ENCODE measurements at places on chromosomes 1 and 21.

GRCh38 chr1:24769656-24770651, 24.7 kb downstream of the CLIC4 start:
- no peak for DNase-seq

DNA sequence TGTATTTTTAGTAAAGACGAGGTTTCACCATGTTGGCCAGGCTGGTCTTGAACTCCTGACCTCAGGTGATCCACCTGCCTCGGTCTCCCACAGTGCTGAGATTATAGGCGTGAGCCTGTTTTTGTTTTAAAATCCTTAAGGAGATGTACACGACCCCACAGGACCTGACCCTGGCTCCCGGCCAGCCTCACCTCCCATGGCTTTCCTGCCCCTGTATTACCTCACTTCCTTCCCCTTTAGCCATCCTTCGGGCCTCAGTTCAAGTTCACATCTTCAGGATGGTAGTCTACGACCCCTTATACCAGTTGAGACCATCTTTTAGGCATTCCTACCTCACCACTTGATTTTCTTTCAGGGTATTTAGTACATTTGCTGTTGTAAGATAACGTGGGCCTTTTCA, 36.3 kb downstream of the TCP10L start:
- no peak for DNase-seq

DNA sequence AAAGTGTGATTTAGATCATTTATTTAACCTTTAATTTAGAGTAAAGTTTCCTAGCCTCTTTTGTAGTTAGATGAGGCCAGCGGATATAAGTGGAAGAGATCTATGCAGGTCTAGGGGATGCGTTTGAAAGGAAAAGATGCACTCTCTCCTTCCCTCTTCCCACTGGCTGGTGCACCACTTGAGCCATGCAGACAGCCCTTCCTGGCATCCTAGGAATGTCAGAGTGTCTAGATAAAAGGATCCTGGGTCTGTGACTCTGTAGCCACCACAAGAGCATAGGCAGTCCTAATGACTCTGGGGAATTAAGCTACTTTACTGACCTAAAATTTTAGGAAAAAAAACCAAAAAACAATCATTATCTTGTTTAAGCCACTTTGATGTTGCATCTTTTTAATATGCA, 16.0 kb upstream of the STUM start:
- DNase-seq, result no peak

GRCh38 chr1:77954521-77954920, 24.4 kb downstream of the FUBP1 start:
- DNase-seq, result no peak

DNA sequence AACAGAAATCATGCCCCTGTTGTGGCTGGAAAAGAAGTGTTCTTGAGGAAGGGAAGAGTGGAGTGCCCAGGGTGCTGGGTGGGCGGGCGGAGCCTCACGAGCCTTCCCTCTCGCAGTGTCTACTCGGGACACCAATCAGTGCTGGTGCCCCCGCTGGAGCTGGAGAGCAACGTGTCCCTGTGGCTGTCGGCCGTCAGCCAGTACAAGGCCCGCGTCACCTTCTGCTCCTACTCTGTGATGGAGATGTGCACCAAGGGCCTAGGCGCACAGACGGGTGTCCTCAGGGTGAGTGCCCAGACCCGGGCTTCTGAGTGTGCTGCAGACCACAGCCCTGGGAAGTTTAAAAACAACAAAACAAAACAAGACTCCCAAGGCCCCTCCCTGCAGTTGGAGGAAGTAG, 47.4 kb downstream of the S100B start:
- DNase-seq, result no peak

DNA sequence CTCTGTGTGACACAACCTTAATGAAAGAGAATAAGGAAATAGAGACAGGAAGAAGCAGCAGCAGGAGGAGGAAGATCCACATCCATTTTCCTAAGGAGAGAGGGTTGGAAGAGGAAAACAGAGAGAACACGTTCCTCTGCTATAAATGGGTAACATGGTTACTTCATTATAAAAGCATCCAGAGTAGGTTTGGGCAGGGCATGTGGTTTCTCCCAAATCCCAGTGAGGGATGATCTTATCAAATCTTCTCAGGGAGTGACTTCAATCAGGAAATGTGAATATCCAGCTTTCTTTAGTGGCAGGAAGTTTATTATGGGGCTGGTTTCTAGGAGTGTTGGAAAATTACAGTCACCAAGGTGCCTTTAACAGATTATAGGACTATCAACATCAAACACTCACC, 11.1 kb downstream of the CYP2J2 start:
- DNase-seq, result no peak

DNA sequence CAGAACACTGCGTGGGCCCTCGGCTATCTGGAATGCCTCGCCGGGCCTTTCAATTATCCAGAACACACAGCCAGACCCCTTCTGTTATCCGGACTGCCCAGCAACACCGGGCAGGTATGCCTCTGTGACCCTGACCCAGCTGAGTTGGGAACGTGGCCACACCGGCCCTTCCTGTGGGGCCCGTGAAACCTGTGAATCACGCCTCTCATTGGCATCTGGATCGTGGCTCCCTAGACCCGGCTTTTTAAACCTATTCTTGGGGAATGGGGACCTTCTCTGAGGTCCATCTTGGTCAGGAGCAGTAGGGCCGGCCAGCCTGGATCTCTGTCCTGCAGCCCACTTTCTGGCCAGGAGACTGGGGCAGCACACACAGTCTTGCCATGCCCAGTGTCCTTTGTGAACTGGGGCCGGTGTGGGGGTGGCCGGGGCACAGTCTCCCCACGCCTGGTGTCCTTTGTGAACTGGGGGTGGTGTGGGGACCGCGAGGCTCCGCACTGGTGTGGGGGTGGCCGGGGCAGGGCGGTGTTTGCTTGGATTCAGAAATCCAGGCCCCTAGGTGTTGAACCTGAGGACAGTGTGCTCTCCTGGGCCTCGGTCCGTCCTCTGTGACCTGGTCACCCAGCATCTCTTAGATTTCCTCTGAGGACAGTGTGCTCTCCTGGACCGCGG, 11.1 kb downstream of the COL18A1 start:
- DNase-seq, result no peak

GRCh38 chr1:10424034-10424433, 6.2 kb upstream of the CENPS start:
- no peak for DNase-seq

- no peak for DNase-seq
These were observed 44.8 kb downstream of the USP25 start for GRCh38 chr21:15774590-15774989.

- DNase-seq, result no peak
These were observed 200.2 kb downstream of the MRPL39 start for GRCh38 chr21:25406887-25407579.

DNA sequence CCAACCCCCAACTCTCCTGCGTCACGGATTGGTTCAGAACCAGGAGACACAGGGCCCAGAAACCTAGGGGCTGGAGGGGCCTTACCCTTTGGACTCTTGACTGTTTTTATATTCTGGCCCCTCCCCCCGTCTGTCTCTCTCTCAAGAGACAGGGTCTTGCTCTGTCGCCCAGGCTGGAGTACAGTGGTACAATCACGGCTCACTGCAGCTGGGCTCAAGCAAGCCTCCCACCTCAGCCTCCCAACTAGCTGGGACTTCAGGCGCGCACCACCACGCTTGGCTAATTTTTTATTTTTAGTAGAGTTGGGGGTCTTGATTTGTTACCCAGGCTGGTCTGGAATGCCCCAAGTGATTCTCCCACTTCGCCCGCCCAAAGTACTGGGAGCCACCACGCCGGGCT, 52.5 kb downstream of the PRKCZ start:
- no peak for DNase-seq

DNA sequence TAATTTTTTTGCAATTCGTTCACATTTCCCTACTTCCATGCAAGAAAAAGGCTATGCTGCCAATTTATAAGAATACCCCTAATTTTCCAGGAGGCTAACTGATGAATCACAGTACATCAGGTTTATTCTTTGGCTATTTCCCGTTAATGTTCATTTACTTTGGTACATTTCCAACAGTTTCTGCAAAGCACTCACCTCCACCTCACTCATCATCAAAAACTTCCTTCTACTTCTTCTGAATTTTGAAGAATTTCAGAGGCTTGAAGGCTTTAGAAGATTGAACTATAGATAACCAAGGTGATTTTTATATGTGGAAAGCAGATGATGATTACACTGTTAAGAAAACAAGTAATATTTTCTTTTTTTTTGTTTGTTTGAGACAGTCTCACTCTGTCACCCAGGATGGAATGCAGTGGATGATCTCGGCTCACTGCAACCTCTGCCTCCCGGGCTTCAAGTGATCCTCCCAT, 60.5 kb upstream of the HP1BP3 start:
- no peak for DNase-seq

GRCh38 chr1:219476716-219477115, 136.2 kb downstream of the ZC3H11B start:
- DNase-seq, result no peak

All from T-helper 22 cell (primary cell).